SK-N-DZ (cell line): ENCODE measurements at places on chromosomes 6 and 20.

DNA sequence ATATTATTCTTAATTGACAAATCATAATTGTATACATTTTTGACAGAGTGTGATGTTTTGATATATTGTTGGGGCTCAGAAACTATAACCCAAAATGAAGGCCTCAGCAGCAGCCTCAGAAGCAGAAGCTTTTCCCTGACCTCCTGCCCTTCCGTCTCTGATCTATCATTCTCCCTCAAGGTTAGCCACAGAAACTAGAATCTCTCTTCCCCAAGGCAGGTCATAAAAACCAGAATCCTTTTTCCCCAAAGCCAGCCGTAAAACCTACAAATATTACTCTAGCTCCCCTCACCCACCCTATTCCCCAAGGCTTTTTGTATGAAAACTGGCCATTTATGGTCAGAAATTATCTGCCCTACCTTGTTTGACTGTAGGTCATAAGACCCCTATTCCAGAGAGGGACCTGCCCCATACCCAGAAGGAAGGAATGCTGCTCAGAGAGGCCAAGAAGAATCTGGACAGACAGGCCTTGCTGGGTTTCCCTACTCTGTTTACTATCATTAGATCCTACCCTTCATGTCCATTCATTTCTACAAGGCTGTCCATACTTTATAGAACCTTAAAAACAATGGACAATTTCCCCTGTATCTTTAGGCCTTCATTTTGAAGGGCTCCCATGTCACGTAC, 14.5 kb downstream of the OR2B2 start:
- DNase-seq, result no peak

DNA sequence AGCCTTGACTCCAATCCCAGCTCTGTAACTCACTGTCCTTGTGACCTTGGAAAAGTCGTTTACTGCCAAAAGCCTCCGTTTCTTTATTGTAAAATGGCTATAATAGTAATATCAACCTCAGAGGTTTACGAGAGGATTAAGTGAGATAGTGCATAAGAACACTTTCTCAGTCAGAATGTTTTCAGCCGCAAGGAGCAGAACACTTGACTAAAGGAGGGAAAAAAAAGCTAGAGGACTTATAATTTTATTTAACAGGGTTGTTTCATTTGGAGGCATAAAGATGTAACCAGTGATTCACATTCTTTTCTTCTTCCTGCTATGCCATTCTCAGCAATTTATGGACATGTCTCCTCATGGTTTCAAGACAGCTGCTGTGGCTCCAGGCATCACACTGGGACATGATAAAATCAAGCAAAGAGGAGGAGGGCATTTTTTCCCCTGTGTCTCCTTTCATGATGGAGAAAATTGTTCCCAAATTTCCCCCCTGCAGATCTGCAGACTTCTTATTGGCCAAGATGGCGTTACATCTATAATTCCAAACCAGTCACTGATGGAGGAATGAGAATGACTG, 143.0 kb upstream of the PTPN1 start:
- no peak for DNase-seq

- no peak for DNase-seq
These were observed 644.8 kb downstream of the HACE1 start for GRCh38 chr6:104214901-104215300.

DNA sequence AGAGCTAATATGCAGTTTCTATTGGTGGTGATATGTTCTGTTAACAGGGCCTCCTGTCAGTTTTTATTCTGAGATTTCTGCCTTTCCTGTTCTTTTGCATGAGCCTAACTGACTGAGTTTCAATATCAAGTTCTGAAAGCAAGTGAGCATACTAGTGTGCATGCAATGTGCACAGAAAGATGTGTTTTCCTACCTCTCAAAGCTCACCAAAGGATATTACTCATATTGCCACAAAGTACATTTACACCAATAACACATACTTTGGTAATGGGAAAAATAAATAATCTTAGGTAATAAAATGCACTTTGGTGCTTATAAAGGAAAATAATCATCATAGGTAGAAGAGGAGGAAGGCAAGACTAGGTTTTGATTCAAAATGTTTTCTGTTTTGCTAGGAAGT, 195.0 kb downstream of the KHDC1L start:
- DNase-seq, result no peak

- DNase-seq, result no peak
These were observed 74.7 kb downstream of the ZHX3 start for GRCh38 chr20:41242807-41243206.

DNA sequence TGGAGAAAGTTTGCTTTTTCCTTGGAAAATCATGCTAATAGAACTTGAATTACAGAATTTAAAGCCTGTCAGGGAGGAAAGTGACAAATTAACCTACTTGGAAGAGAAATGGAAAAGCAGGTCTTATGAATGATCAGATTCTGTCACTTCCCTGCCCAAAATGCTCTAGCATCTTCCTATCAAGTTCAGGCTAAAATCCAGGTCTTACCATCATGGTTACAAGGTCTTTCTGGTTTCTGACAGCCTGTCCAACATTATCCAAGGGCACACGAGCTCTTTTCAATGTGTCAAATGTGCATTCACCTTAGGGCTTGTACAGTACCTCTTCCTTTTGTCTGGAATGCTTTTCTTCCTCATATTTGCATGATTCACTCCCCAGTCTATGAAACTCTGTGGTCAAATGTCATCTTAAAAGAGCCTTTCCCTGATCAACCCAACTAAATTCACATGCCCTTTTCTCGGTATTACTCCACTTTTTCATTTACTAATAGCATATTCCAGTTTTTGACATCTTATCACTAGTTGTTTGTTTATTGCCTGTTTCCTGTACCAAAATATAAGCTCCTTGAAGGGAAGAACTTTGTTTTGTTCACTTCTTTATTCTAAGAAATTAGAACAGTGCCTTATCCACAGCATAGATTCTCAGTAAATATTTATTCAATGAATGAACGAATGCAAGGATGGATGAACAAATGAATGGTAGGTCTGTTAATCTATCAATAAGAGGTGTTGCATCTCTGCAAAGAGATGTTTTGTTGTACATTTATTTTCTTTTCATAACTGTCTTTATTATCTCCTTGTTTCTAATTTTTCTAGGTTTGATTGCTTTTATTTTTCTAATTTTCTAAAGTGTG, 139.5 kb downstream of the BCAS1 start:
- DNase-seq, result no peak

GRCh38 chr20:44465001-44465560, 10.6 kb upstream of the TTPAL start:
- DNase-seq, result no peak

- DNase-seq, result no peak
These were observed 82.2 kb downstream of the WDR27 start for GRCh38 chr6:169619650-169620049.

DNA sequence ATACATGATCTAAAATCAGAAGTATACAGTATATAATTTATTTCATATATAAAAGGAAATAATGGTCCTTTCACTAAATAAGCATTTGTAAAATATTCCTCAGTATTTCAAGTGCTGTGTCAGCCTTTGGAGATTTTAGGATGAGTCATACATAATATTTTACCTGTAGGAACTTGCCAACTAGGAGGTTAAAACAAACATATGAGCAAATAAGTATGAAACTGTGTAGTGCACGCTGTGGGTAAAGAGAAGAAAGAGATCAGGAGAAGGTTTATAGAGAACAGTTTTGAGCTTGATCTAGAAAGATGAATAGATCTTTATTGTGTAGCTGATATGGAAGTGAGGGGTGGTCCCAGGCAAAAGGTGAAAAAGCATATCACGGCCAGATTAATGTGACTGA, 169.9 kb upstream of the RNF217 start:
- no peak for DNase-seq

DNA sequence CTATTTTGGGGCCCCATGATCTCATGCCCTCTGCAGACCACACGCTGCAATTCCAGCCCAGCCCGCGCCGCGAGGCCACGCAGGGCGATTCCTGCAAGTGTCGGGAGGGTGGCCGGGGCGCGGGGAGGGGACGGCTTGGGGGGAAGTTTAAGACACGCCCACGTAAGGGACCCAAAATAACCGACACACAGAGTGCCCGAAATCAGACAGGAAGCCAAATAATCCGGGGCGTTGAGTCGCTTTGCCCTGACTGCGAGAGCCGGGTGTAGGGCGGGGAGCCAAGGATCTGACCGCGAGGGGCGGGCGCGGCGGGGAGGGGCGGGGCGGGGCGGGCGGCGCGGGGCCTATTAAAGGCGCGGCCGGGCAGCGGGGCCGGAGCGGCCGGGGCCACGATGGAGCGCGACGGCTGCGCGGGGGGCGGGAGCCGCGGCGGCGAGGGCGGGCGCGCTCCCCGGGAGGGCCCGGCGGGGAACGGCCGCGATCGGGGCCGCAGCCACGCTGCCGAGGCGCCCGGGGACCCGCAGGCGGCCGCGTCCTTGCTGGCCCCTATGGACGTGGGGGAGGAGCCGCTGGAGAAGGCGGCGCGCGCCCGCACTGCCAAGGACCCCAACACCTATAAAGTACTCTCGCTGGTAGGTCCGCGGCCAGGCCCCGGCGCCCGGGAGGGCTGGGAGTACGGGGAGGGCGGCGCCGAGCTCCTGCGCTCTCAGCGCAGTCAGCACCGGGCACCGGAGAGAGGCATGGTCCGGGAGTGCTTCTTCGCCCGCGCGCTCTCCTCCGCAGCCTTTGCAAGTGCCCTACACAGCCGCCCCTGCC, at the start of gene ENPP1:
ENPP1 (plus strand) TSS at position 377 of the 816 bp plus-strand sequence; CDS start at position 393, 16 bp downstream.
- peak; percentile 39 for DNase-seq

DNA sequence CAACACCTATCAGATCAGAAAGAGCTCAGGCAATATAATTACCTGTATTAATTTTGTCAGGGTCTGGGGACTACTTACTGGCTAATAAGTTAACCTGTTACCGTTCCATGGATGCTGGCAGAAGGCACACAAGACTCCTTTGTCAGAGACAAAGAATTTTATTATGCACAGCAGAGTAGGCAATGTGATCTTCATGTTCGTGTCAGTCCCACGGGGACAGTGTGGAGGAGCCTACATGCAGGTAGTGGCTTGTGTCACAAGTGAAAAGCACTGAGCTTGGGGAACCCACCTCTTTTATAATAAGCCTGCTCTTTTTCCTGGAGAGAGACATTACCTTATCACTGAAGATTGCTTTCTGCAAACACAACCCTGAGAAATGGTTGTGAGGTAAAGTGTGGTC, 96.9 kb downstream of the CD164 start:
- DNase-seq, result no peak

GRCh38 chr6:168359794-168360193, 40.2 kb upstream of the DACT2 start:
- no peak for DNase-seq

- DNase-seq, result no peak
These were observed 307.1 kb upstream of the PLN start for GRCh38 chr6:118240878-118241528.

DNA sequence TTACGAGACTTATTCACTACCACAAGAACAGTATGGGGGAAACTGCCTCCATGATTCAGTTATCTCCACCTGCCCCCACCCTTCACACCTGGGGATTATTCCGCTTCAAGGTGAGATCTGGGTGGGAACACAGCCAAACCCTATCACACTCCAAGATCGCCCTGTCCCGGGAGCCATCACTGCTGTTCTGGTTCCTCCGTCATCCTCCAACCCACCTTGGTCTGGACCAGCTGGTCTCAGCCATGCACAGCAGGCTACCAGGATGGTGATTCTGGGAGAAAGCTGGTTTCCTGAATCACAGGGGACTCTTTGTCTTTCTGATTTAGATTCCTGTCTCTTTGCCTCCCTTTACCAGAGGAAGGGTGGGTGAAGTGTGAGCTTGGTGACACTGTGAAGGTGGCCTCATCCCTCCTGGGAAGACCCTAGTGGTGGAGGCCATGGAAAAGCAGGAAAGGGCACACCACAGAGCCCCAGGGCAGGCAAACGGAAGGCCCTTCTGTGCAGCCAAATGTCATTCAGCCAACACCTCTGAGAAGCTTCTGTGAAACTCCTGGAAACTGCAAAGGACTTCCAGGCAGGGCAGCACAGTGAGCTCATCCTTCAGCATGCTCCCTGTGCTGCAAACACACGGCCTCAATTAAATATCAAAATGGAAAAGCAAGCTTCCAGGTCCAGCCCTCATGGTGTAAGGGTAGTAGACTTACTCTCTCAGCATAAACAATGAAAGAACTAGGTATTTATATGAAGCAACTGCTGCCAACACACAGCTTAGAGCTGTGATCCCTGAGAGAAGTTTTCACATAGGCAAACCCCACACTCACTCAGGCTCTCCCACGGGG, 169.8 kb downstream of the ANKRD60 start:
- DNase-seq, result no peak

DNA sequence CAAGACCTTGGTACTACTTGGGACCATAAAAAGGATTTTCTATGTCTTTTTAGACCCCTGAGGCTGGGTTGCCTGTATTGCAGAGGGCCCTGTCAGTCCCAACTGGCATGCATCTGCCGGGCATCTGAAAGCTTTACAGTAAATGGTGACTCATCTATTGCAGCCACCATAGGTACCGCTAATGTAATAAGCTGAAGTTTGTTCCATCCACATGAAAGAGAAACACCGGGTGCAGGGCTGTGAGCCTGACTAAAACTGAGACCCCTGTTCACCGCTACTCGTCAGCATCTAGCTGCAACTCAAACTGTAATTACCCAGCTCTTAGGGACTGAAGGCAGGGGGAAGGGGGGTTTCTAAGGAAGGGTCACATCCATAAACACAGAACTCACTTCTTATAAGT, 49.5 kb downstream of the TRERF1 start:
- DNase-seq, result no peak

GRCh38 chr6:76220805-76221204, 148.3 kb upstream of the IMPG1 start:
- DNase-seq, result no peak

DNA sequence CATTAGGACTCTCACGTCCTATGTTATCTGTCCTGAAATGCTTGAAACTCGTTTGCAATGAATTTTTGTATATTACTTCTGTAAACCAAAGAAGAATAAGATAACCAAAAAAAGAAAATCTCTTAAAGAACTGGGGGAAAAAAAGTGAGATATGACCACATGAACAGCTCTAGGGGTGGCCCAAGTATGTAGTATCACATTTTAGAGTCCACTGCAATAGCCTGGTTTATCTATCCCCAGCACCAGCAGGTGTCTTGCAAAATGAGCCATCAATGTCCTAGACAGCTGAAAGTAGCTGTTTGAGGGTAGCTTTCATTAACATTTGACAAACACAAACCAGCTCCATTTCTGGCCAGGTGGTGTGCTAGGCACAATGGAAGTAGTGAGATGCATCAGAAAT, 102.8 kb downstream of the PXDC1 start:
- DNase-seq, result no peak
